ENCODE measurements at places on chromosomes 5 and 9.

- no peak for DNase-seq
Measured at GRCh38 chr9:124214116-124214515, 43.6 kb upstream of the NEK6 start.

DNA sequence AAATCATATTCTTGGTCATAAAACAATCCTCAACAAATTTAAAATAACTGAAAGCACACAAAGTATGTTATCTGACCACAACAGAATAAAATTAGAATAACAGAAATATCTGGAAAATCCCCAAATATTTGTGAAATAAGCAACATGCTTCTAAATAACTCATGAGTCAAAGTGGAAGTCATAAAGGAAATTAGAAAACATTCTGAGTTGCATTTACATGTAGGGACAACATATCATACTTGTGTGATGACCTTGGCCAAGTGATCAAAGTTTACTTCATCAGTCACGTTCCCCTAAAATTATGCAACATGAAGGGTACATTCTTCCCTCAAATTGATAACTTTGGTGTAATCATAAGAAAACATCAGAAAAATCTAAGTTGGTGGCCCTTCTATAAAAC is 64.7 kb downstream of the CSF2 start:
- DNase-seq: peak; percentile 19

DNA sequence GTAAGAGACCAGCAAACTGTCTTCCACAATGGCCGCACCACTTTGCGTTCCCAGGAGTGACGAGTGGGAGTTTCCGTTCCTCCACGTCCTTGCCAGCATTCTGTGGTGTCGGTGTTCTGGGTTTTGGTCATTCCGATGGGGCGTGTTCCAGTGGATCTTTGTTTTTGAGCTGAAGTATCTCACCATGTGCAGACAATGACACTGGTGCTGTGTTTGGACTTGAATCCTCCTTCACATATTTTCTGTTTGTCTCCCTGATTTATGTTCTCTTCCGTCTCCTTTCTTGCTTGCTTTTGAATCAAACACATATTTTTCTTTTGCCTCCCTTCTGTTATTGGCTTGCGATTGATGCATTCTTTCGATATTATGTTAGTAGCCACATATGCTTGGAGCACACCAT is 60.8 kb upstream of the IRX4 start:
- DNase-seq: no peak

GRCh38 chr5:59190746-59191145 is 607.9 kb downstream of the RAB3C start:
- DNase-seq: no peak

- peak; percentile 73 for DNase-seq
Measured at GRCh38 chr5:28156981-28157380, 1118.6 kb upstream of the CDH9 start.

- no peak for DNase-seq
Measured at GRCh38 chr5:80002677-80003076, 11.6 kb upstream of the MTX3 start.

GRCh38 chr9:5492965-5493678 is 17.2 kb upstream of the PDCD1LG2 start:
- DNase-seq: no peak

DNA sequence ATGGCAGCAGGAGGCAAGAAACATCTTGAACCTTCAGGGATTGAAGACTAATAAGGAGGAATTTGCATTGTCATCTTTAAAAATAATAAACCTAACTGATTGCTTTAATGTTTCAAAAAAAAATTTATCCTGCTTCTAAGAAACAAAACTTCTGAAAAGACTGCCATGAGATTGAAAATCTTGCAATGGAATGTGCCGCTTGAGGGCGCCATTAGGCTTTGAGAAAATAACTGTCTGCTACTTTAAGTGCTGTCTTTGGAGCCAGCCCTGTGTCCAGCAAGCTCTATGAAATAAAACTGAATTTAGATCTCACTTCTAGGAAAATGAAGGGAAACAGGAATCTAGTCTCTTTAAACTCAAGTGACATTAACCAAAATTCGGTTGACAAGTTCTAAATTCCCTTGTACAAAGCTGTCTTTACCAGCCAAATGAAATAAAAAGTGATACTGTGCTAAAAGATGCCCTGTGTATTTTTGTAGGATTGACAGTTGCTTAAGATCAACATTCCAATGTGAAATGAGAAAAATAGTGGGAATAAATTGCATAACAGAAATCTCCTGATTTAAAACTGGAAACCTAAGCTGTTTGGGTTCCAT is 79.4 kb downstream of the ESM1 start:
- DNase-seq: peak; percentile 66

GRCh38 chr5:68071282-68071632 is 144.3 kb upstream of the PIK3R1 start:
- DNase-seq: no peak

DNA sequence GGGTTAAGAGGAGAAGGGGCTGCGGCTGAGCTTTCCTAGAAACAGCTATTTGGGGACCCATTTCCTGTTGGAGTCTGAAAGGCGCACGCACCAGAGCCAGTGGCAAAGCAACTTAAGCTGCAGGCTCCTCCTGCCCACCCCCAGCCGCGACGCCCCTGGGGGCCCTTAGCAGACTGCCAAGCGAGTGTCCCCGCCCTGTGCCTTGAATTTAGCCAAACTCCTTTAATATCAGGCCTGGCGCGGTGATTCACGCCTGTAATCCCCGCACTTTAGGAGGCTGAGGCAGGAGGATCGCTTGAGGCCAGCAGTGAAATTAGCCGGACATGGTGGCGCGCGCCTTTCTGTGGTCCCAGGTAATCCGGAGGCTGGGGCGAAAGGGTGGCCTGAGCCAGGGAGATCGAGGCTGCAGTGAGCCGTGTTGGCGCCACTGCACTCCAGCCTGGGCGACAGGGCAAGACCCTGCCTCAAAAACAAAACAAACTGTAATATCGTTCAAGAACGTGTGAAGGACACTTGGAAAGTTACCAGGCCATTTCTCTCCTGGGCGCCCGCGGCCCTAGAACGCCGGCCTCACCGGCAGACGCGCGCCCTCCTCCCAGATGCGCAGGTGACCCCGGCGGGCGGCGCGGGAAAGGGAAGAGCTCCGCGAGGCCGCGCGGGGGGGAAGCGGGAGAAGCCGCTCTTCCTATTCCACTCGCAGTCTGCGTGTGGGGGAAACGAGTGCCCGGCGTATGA is 1.0 kb upstream of the F2R start:
- no peak for DNase-seq

DNA sequence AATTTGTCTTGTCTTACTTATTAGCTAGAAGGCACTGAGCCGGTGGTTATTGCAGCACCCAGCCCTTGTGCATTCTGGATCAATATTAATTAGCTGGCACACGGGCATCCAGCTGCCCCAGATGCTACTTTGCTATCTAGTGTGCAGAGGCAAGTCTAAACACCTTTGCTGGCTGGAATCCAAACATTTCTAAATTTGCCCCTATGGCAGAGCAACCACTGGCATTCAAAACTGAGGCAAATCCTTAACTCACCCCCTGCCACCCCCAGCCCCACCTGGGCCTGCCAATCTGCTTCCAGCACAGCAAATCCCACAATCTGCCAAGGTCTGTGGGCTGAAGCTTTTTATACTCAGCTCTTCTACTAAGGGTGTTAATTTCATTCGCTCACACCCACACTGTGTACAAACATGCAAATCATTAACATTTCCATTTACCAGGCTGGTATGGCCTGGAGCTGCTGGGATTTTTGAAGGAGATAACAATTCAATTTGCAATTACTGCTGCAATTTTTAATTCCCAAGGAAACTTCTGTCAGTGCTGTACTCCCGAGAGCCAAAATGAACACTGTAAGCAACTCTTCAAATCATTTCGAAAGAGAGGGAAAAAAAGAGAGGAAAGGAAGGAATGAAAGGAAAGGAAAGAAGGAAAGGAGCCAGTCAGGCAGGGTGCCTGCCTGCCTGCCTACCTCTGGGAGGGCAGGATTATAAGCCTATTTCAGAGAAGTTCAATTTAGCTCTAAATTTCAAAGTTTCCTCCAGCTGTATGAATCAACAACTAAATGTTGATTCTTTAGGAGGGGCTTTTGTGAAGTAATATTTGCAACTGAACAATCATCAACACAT is 35.5 kb downstream of the RAPGEF1 start:
- no peak for DNase-seq

DNA sequence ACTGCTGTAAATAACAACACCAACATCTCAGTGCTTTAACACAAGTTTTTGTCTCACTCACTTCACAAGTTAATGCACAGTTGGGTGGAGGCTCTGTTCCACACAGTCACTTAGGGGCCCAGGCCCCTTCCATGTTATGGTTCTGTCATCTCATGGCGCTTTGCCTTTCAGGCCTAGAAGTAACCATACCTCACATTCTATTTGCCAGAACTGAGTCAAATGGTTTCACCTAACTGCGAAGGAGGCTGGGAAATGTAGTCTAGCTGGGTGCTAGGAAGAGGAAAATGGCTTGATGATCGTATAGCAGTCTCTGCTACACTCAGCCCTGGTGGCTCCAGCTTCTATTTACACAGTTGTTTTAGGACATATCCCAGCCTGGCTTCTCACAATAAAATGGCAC is 23.1 kb upstream of the MVB12B start:
- DNase-seq: no peak
